ENCODE measurements at places on chromosomes 7 and 10.

GRCh38 chr7:157580324-157580723 lies 243.5 kb downstream of the DNAJB6 start:
- no peak for DNase-seq

GRCh38 chr7:90626013-90626412 lies 29.9 kb downstream of the CDK14 start:
- DNase-seq, result no peak

- DNase-seq, result no peak
Observed at GRCh38 chr7:68485253-68485917, 1112.9 kb upstream of the AUTS2 start.

DNA sequence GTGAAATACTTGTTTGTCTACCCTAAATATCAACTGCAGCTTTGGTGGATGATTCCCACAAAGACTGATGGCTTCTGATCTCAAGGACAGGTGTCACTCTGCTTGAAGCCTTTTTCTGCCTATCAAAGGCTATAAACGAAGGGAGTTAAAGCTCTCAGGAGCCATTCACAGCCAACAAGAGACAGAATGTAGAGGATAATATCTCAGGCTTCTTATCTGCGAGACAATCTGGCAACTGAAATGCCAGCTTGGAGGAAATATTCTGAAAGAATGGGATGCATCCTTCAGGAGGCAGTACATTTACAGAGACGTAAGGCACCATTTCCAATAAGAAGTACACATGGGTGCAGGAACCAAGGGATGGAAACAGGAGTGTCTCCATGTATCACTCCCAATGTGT lies 549.4 kb downstream of the GPAM start:
- DNase-seq, result no peak

- no peak for DNase-seq
Observed at GRCh38 chr10:100483876-100484666, 21.3 kb downstream of the WNT8B start.

DNA sequence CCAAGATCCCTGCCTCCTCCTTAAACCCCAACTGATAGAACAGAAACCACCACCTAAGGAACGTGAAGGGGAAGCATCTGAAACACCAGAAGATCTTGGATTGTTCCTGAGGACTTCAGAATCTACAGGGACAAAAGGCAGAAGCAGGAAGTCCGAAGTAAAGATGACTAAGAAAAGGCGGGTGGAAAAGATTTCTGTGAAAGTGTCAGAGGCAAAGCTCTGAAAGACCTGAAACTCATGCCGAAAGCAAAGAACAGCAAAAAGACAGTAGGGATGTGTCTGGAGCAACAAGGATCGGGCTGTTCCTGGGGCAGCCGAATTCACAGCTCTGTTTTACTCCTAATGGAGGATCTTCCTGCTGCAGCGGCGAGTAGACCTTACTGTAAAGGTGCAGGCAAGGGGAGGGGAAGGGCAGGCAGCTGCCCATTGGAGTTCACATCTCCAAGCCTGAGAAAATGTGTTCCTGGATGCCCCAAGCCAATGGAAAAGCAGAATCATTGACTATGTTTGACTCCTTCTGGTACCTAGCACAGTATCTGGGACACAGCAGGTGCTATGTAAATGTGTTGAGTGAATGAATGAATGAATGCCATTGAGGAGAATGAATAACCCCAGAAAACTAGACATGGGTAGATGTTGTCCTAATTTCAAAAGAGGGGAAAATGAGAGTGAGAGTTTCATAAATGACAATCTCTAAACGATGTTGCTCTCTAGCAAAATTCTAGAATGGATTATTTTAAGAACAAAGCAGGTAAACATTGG lies 40.4 kb downstream of the PDIA4 start:
- no peak for DNase-seq

DNA sequence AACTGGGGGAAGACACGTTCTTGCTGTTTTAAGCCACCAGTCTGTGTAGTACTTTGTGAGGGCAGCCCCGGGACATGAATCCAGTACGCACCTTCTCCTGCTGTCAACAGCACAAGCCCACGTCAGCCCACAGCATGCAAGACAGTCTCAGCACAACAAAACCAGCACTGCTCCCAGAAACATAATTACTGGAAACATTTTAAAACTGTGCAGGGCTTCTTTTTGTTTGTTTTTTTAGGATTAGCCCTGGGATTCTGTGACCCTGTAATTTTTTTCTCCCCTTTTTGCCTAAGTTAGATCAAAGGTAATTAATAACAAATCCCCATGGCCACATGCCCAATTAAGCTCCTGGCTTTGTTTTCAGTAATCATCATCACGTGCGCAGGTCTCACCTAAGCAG lies 87.5 kb downstream of the VOPP1 start:
- DNase-seq, result no peak

- no peak for DNase-seq
Observed at GRCh38 chr10:125419831-125420230, 259.5 kb upstream of the CTBP2 start.

DNA sequence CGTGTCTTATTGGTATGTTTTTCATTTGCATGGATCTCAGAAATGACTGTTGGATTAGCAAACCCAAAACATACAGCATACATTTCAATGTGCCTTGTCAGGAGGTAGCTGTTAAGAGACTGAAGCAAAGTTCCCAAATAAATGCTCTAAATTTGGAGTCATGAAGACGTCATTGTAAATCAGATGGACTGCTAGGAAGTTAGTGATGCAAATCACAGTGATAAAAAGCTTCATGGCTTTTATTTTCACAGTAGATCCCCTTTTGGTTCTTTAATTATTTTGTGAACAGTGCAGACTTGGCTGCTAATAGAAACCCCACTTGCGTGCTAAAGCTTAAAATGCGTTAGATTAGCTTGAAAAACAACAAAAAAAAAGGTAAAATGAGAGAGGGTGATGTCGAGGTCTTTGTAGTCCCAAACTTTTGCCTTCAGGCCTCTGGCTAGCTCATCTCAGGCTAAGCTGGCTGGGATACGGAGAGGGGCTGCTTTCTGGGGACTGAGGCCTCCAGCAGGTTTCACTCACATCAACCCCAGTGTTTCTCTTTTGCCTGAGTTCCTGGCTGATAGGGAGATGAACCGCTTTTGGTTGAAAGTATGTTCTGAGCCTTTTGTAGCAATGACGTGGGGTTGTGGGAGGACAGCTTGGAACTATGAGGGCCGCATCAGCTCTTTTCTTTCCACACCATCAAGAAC lies 107.1 kb upstream of the CDCA7L start:
- no peak for DNase-seq

DNA sequence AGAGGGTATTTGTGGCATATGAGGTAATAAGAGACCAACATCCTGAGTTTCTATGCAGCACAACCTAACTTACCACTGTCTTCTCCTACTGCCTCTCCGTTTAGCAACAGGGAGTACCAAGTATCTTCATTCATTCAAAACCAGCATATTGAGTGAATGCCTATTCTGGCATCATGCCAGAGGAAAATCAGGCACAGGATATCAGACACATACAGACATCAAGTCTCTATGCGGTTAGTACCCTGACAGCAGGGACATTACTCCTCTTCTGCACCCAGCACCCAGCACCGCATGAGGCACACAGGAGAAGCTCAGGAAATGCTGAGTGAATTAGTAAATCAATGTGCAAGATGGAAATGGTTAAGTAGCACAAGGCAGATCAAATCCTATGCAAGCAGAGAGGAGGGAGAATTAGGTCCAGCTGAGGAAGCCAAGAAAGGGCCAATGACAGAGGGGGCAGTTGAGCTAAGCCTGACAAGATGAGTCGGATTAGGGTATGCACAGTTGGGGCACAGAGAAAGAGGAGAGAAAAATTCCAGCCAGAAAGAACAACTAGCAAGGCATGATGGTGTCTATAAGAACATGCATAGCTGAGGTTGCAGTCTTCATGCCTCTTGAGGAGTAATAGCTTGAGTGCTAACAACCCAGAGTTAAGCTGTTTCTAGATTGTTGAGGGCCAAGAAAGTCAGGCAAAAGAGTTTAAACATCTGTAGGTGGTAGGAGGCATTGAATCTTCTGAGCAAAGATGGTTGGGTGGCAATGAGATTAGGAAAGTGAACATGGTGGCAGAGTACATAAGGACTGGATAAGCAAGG lies 146.0 kb downstream of the PLXNA4 start:
- DNase-seq, result no peak

DNA sequence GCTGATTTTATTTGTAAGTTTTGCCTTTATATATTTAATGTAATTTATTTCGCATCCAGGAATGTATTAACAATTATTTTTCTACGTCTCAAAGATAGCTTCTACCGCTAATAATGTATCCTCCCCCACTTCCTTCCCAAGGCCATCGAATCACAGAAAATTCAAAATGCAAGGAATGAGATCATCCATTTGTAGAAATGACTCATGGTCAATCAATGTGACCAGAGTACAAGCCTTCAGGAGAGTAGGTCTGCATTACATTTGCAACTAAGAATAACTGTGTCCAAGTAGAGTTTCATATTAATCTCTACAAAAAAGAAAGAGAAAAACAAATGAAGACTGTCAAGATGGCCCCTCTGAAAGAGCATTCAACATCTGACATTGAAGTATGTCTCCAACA lies 205.9 kb upstream of the PHF14 start:
- DNase-seq, result no peak

DNA sequence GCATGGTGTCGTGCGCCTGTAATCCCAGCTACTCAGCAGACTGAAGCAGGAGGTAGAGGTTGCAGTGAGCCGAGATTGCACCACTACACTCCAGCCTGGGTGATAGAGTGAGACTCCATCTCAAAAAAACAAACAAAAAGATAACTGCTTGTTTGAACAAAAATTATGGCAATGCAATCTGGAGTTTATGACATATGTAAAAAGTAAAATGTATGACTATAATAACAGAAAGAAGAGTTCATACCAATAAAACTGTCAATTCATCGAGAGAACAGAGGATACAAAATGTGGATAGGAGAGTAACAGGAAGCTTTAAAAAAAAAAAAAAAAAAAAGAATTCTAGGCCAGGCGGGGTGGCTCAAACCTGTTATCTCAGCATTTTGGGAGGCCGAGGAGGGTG lies 19.2 kb downstream of the SLC25A16 start:
- no peak for DNase-seq

DNA sequence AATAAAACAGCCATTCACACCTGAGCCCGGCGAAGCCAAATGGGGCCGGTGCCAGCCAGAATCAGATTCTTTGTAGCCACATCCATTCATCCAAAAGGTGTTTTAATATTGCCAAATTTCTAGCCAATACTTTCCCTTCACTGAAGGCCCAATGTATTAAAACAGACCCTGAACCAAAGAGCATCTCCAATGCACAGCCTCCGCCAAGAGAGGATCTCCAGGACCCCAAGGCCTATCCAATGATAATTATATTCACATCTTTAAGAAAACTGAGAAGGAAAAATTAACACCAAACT lies 12.2 kb downstream of the EBF3 start:
- DNase-seq, result no peak

GRCh38 chr10:7558036-7558435 lies 108.7 kb downstream of the ITIH5 start:
- DNase-seq, result no peak

- DNase-seq, result no peak
Observed at GRCh38 chr10:23367896-23368595, 23.4 kb upstream of the C10orf67 start.

DNA sequence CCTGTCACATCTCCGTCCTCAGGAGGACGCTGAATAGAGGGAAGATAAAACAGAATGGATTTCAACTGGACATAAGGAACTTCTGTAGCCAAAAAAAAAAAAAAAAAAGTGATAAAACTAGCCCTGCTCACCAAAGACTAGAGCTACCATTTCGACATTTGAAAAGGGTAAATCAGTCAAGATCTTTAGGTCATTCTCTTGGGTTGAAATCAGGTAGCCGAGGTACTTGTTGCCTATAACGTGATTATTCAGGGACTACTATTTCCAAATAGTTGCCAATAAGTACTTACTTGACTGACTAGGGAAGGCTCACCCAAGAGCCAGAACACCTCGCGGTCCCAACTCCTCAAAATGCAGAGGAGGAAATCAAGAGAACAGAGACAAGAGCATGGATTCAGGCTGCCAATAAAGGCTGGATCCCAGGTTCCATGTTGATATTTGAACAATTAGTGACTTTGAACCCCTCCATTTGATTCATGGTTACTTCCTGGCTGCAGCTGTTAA lies 2.0 kb downstream of the RHEB start:
- DNase-seq, result no peak

DNA sequence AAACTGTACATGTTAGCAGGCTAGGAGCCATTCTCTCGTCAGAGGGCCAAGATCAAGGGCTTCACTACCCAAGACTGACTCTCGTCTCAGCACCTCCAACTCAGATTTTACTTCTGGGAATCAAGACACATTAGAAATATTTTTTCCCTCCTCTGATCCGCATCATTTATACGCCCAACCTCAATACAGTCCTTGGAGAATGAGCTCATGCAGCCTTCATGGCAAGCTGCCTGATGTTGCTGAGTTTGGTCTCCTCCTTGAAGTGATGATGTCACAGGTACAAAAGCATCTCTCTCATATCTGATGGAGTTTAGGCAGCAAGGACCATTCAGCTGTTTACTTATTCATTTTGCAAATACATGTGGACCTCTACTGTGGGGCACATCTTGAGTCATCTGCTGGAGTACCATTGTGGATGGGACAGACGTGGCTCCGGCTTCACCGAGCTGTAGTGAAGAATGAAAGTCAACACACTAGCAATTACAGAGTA lies 114.0 kb downstream of the BMPER start:
- no peak for DNase-seq

GRCh38 chr7:156895024-156895780 lies 2.2 kb upstream of the LMBR1 start:
- DNase-seq, result no peak

DNA sequence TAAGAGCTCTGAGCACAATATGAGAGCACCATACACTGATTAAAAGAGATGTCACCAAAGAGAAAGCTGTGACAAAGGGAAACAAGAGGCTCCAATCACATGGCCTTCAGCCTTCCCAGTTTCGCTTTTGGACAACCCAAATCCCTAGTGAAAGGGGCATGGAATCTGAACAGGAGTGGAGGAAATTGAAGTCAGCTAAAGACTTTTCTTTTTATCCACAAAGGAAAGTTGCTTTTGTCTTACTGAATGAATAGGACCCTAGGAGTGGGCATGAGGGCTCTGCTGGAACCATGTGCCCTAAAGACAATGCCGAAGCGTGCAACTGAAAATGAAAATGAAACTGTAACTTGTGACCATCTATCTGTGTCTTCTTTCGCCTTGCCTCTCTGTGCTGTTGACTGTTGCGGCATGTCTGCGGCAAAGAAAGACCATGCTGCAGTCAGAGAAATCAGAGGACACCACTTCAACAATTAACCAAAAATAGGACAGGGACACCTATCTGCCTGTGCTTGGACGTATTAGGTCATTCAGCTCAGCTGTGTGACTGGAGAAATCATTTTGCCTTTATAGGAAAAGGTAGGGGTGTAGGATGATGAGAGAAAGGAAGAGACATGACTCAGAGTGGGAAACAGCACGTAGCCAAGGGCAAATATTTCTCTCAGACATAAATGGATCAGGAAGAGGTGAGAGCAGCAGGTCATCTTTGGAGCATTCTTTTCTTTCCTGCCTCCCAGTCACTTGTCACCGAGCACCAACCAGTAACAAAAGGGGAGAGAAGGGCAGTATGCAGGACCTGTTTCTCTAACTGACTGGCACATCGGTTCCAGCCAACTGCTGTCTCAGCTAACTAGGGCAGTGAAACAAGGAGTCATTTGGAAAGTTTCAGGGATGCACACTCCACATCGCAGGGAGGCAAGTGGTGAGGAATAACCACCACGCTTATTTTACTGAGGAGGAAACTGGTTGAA lies 12.3 kb downstream of the CAV2 start:
- no peak for DNase-seq

All from stimulated activated CD8-positive, alpha-beta memory T cell treated with anti-CD3 and anti-CD28 coated beads, Interleukin-4, amount 100 ng/mL, for 4 hours (primary cell).